ENCODE measurements at places on chromosomes 7 and 10.

GRCh38 chr10:117216028-117216427 is 18.7 kb downstream of the KCNK18 start:
- no peak for DNase-seq

DNA sequence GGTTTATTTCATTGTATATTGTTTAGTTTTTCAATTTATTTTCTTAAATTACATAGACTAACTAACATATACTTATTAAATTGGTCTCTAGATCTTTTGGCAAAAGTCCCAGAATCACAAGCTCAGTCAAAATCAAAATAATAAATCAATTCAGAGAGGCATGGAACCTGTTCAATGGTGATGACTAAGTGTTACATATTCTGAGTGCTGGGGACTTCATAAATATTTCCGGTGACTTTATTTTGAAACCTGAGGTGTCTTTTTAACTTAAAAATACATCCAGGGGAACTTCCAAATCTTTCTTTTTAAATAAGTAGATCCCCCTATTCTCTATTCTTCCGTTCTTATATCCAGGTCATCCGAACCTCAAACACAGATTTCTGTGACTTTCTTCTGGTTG is 89.6 kb upstream of the ZNF804B start:
- no peak for DNase-seq

GRCh38 chr7:153087498-153087897 is 327.9 kb downstream of the ACTR3B start:
- DNase-seq = no peak

- DNase-seq = peak; percentile 7
Measured at GRCh38 chr7:115822380-115822779, 208.2 kb downstream of the TFEC start.

DNA sequence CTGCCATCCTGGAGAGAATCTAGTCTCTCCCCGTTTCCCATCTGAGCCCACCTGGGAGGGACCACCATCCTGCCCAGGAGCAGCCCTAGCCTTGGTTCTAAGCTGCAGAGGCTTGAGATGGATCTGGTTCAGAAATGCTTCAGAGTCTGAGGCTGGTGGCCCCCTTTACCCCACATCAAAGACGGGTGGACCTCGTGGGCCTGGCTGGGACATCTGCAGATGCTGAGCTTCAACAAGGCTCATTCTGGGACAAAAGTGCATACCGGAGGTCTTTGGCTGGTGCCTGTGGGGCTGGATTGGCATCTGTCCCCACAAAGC is 4.9 kb upstream of the IRF5 start:
- DNase-seq = no peak

DNA sequence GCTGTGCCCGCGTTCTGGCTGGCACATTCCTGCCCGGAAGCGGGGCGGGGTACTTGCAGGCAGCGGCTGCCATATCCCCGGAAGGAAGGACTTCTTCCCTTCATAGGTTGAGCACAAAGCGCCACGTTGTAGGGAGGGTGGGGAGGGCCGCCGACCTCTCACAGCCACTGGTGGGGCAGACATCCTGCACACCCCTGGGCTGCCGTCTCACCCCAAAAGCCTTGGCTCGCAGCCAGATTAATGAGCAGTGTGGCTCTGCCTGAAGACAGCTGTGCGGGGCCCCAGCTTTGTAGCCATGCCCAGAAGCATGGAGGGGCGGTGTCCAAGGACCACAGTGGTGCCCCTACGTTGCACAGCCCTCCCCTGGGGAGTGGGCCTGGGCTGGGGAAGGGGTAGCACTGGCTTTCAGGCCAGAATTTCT is 54.3 kb upstream of the DPYSL4 start:
- DNase-seq = no peak

- DNase-seq = peak; percentile 36
Measured at GRCh38 chr7:42915356-42915755, 3.5 kb upstream of the C7orf25 start.

- DNase-seq = no peak
Measured at GRCh38 chr7:50560865-50561351, 4.3 kb downstream of the DDC start.

DNA sequence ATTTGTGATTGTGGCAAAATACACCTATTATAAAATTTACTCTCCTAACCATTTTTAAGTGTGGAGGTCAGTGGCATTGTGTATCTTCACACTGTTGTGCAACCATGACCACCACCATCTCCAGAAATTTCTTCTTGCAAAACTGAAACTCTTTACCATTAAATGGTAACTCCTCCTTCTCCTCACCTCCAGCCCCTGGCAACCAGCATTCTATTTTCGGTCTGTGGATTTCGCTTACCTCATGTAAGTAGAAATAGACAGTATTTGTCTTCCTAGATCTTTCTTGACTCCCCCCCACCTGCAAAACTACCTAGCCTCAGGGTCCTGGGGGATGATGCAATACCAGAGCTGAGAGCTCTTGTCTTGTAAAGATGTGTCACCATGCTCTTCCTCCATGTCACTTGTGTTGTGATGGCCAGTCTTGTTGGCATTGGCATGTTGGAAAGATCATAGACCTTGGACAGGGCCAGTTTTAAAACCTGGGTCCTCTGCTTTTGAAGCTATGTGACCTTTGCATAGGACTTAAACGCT is 71.1 kb upstream of the EMX2 start:
- DNase-seq = no peak

DNA sequence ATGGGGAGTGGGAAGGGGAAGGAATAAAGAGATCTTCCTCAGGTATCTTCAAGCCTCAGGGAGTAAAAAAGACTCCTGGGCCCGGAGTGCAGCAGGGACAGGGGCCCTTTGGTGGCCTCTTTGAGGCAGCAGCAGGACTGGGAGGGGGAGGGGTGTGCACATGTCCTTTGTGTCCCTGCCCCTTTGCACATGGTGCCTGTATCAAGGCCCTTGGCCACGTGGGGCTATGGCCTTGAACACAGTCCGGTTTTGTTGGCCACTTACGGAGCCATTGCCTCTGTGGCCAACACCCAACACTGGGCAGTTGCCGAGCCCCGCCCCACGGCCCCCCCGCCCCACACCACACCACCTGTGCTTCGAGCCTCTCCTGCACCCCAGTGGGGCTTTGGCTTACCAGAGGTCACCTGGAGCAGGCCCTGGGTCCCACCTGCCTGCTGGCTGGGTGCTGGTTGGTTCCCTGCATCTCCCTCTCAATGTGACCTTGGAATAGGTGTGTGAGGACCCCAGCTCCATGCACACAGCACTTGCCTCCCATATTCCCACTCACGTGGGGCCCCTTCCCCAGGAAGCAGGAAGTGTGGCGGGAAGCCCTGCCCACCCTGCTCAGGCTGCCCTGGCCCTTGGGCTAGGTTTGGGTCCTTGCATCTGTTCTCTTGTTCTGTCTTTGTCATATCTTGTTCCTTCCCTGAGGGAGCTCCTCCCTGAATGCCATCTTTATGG is 5.4 kb downstream of the SAP25 start:
- DNase-seq = no peak

- no peak for DNase-seq
Measured at GRCh38 chr10:91797048-91797690, 1.1 kb upstream of the TNKS2 start.

DNA sequence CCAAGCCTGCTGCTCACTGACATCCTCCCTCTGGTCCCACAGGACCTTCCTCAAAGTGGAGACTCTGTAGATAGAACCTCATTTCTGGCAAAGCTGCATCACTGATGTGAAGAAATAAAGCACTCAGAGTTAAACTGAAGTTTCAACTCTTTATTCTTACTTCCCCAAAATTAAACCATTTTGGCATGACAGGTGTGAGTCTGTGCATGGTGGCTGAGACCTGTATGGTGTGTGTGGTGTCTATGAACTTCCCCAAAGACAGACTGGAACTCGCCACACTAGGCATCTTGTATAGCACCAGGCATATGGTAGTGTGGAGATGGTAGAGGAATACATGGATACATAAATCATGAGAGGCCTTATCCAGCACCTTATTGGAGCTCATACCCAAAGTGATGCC is 6.6 kb upstream of the WDFY4 start:
- no peak for DNase-seq

DNA sequence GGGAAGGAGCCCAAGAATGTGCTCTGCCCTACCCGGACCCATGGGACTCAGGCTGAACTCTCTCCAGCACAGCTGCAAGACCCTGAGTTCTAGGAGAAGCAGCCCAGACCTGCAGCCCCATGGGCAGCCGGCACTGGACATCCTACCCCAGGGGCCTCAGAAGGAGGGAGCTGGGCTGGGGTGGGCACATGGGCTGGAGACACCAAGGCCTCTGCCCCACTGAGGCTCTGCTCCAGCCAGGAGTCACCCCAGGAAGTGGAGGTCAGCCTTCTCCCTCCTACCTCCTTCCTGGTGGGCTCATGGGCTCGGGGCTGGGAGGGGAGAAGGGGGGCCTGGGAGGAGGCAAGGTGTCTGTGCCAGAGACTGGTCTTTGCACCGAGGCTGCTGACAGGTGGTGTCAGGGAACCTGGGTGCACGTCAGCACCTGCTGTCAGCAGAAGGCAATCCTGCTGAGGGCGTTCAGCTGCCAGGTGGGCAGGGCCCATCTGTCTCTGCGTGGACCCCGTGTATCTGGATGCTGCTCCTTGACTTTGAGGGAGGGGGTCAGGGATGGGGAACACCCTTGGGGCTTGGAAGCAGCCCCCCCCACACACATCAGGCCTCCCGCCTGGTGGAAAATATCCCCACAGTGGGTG is 95.2 kb downstream of the PDGFA start:
- DNase-seq = no peak

DNA sequence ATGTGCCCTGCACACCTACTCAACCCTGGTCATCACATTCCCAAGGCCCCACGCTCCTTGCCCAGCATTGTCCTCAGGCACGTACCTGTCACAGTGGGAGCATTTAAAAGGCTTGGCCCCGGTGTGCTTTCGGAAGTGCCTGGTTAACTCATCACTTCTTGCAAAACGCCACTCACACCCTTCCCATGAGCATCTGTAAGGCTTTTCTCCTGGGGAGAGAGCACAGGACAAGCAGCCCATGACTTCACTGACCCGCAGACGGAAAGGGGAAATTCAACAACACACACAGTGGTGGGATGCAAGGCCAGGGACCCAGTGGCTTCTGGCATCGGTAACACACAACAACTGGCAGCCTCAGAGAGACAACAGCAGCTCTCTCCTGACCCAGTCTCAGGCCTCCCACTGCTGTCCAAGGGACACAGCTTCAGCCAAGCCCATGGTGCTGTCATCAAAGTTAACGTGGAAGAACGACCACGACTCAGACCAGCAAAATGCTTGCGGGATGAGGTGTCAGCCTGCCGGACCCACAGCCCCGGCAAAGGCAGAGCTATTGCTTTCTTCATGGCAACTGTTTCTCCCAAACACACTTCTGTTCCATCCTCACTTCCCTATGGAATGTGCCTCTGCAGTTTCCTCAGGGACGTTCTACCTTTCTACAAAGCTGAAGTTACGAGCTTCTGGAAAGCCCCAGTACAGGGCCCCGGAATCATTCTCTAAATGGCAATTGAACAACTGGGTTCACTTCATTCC is 4.8 kb downstream of the KLF6 start:
- DNase-seq = peak; percentile 78

DNA sequence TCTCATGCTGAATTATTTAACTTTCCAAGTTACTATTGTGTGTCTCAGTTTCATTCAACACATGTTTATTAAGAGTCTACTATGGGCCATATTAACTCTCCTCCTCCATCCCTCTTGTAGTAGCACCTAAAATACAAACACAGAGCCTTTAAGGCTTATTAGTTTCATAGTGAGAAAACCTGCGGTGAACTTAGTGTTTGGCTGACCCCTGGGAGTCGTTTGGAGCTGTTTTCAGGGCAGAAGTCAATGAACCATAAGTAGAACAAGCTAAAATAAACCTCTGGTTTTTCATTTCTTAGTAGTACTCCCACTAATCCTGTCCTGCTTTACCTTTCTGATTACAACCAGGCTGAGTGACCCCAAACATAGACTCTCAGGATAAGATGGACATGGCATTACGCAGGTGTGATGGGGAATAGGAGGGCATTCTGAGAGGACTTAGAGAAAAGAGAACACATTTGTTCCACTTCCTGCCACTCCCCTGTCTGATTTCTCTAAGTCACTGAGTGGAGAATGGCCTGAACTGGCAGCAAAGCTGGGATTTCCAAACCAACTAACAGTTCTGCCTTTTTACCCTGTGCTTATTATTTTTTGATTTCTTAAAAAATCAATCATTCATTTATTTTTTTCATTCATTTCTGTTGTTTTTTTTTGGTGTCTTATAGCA is 74.5 kb downstream of the LRMDA start:
- DNase-seq = no peak

DNA sequence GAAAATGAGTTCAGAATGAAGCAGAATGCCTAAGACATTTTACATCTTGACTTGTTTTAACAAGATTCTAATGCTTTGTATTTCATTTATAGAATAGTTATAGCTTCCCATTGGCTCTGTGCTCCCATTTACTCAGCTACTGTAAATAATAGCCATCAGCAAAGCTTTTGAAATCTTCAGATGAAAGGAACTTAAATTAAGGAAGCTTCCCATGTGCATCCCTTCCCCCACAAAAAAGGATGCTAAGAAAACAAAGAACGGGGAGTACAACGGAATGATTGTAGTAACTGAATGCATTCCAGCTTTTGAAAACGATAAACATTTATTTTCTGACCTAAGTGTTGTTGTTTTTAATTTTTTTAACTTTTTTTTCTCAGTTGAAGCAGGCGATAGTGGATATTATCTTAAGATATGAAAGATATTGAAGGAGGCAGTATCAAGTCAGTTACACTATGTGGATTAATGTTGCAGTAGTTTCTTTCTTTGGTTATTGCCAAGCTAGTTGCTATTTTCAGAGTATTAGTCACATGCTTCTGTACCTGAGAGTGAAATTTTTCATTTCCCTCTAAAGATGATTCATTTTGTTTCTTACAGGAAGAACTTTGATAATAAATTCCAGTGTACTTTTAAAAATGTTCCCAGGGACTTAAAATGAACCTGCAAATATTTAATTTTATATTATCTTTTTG is 129.2 kb downstream of the KCND2 start:
- peak; percentile 27 for DNase-seq

- no peak for DNase-seq
Measured at GRCh38 chr7:6398943-6399342, 48.8 kb downstream of the DAGLB start.

DNA sequence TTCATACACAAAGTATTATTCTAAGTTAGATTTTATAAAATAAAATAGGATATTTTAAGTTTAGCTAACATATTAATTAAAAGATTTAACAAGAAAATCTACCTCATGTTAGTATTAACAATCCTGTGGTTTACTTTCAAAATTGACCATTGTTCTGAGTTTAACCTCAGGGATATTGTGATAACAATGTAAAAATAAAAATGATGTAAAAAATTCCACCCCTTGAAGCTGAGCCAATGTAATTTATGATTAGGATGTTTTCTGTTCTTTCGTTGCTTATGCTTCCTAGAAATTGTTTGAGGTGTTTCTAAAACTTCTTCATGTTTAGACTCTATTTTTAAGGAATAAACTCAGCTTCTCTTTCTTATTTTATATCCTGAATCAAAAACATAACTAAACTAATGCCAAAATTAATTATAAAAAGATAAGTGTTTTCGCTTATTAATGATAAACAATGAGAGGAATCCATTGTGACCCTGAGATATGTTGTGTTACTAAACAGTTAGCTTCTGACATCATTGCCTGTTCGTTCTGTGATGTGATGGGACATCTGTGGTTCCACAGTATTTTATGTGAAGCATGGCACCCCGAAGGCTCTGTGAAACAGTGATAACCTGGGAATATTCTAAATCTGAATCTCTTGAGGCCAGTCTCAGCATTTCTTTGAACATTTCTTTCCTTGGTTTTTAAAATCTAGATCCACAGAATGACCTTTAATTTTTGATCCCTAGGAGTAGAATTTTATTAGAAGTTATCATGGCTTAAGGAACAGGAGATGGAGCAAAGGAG is 340.8 kb downstream of the ARL4A start:
- no peak for DNase-seq

- no peak for DNase-seq
Measured at GRCh38 chr10:118234683-118235082, 107.4 kb downstream of the FAM204A start.

Data from fibroblast of skin of back (primary cell).